ENCODE measurements at places on chromosomes 6 and 20.
A peak's percentile ranks its signal among the peaks of the same experiment; 100 is the strongest.

- no peak for DNase-seq
Measured at GRCh38 chr6:26295691-26296555, 69.1 kb upstream of the BTN3A2 start.

DNA sequence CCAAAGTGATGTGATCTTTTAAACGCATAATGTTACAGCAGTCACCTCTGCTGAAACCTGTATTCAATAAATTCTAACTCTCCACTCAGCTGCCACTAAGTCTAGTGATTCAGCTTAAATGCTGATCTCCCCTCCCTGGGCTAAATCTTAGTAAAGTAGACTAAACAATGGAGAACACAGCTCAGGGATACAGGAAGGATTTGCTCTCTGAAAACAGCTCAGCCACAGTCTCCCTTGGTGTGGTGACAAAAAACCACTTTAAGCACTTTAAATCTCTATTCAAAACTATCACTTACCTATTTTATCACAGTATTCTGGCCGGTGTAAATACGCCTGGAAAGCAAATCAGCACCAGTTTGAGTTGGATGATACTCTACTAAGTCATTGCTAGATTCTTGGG lies 130.6 kb downstream of the RFX6 start:
- DNase-seq = no peak

GRCh38 chr20:34988191-34988540 lies 32.5 kb downstream of the MYH7B start:
- DNase-seq = no peak

- no peak for DNase-seq
Measured at GRCh38 chr20:45067558-45067957, 33.4 kb downstream of the KCNS1 start.

- no peak for DNase-seq
Measured at GRCh38 chr20:51060301-51060700, 37.4 kb upstream of the KCNG1 start.

GRCh38 chr6:36873612-36874442 lies 776 bp downstream of the PPIL1 start:
- DNase-seq = no peak

GRCh38 chr6:156511051-156511450 lies 266.1 kb upstream of the ARID1B start:
- no peak for DNase-seq

- no peak for DNase-seq
Measured at GRCh38 chr6:36290668-36291620, 21.1 kb downstream of the PNPLA1 start.

DNA sequence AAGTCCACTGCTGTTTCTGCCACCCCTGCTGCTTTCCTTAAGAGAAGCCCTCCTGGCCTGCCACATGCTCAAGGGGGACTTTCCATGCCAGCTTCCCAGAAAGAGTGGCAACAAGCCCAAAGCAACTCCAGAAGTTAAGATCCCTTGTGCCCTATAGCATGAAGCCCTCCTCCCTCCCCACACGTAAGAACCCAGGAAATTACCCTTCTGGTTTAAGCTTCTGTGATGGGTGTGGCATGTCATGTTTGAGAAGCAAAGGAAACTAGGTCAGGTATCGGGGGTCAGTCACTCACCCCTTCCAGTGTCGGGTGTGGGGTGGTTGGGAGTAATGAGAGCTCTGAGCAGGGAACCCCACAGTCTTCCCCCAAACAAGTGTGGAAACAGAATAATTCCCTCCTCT lies 196.1 kb downstream of the LRFN2 start:
- DNase-seq = no peak

DNA sequence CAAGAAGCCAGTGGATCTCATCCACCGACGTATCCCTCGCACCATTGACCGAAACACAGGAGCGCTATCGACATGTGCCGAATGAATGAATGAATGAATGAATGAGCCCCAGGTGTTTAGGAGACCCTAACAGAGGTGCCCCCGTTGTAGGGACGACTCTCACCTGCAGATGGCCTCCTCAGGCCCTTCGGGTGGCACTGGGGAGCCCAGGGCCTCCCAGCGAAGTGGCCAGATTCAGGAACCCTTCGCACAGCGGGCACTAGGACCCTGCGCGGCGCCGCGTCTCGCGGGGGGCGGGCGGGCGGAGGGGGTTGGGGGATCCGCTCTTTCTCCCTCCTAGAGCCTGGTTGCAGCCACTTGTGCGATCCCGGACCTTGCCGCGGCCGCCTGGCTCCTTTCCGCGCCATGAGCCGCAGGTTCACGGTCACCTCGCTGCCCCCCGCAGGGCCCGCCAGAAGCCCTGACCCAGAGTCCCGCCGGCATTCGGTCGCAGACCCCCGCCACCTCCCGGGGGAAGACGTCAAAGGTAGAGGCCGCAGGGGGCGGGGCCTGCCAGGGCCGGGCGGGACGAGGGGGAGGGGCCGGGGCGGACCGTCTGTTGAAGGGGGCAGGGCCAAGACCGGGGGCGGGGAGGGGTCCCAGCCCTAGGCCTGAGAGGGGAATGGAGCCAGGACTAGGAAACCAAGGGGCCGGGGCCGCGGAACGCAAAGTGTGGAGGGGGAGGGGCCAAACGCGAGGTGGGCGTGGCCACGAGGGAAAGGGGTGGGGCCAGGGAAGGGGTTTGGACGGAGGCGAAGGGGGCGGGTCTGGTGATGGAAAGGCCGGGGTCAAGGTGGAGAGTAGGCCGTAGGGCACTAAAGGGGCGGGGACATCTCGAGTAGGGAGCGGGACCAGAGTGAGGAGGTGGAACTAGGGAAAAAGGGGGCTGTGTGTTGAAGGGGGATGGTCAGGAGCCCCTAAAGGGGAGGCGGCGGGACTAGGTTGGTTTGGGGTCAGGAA lies 7.4 kb upstream of the SLC12A5 start:
- DNase-seq = no peak

GRCh38 chr20:19986419-19986818 lies 30.7 kb upstream of the NAA20 start:
- no peak for DNase-seq

DNA sequence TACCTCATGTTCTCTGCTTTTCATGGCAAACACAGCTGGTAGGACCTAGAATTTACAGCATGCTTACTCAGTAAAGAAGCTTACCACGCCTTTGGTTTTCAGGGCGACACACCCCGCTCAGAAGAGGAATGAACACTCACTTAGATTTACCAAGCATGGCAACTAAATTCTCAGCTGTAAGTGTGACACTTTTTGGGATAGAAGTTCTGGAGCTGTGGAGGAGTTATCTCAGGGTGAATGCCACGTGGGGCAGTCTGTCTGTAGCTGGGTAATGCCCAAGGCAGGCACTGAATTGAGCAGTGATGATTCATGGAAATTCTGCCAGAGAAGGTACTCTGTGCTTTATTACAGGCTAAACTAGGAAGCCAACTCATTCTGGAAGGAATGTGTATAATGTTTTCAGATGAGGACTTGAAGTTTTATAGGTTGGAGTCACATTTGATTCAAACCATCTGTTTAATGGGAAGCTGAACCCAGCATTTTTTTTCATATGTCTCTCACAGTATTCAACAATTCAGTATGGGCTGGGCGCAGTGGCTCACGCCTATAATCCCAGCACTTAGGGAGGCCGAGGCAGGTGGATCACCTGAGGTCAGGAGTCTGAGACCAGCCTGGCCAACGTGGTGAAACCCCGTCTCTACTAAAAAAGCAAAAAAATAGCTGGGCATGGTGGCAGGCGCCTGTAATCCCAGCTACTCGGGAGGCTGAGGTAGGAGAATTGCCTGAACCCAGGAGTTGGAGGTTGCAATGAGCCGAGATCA lies 3.5 kb upstream of the PRIM2 start:
- DNase-seq = no peak

DNA sequence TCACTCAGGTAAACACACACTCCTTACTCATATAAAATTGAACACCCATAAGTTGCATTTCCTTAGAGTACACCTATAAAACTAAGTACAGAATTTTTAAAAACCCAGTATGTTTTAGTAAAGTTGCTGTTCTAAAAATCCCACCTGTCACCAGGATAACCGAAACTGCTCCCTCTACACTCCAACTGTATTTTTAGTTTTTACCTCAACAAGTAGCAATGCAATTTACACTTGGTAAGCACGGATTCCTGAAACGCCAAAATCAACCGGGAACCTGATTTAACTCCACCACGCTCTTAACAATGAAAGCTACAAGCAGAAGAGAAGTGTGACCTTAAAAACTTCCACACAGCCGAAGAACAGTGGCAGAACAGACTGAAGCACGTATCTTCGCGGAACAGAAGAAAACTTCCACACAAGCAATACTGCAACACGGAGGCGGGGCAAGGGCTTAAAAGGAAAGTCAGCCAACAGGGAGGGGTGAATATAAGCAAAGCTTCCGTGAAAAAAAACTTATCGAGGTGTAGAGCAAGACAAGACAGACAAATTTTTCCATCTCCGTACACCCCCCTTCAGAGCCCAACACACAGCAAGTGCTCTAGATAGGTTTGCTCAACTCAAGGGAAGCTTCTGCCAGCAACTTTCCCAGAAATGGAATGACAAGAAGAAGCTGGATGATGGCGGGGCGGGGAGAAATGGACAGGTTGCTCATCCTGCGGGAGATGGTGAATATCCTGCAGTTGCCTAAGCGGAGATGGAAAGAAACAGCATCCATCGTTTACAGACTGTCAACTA lies 1.4 kb downstream of the STAU1 start:
- peak; percentile 54 for DNase-seq

GRCh38 chr6:161137839-161138542 lies 135.9 kb downstream of the AGPAT4 start:
- DNase-seq = no peak

DNA sequence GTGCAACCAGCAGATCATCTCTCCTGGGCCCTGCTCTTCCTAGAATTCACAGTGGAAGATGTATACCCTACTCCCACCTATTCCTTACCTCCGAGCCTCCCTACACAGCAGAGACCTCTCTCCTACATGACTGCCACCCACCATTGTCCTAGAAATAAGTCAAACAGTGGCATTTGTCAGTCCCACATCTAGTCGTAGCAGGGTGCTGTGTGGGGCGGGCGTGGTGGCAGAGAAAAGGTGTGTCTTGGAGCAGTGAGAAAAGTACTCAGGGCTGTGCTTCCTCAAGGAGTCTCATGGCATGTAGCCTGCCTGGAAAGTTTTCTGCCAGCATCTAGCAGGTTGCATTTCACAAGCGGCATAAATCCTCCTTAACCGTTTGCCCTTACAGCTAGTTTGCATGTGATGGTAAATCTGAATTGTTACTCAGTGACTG lies 59.4 kb upstream of the PTGIS start:
- no peak for DNase-seq

GRCh38 chr20:37990571-37991151 lies 42.6 kb downstream of the TTI1 start:
- DNase-seq = peak; percentile 19

- DNase-seq = peak; percentile 74
Measured at GRCh38 chr6:154606457-154606856, 96.0 kb upstream of the CNKSR3 start.

DNA sequence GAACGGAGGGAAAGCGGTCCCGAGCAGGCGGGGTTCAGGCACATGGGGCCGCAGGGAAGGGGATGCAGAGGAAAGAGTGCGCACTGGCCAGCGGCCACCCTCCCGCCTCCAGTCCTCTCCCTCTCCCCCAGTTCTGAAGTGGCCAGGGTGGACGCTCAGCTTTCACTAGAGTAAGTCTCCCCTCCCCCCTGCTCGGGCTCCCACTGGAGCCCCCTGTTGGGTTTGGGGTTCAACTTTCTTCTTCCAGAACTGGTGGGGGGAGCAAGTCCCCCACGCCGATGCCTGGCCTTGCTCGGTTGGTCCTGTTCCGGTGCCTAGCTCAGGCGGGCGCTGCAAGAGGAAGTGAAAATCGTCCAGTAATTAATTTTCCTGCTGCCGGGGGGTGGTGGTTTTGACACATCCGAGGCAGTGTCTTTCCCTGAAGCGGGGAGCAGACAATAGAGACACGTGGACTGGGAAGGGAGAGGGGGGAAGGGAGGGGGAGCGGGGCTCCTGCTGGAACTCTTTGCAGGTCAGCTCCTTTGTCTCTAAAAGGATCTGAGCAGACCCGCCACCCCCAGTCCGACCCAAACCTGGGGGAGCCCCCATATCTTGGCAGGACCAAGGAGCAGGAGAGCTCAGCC lies 824 bp upstream of the SCRT2 start:
- no peak for DNase-seq

GRCh38 chr6:25637960-25638434 lies 14.0 kb upstream of the SCGN start:
- no peak for DNase-seq

GRCh38 chr6:147154454-147154853 lies 49.8 kb upstream of the STXBP5 start:
- no peak for DNase-seq

DNA sequence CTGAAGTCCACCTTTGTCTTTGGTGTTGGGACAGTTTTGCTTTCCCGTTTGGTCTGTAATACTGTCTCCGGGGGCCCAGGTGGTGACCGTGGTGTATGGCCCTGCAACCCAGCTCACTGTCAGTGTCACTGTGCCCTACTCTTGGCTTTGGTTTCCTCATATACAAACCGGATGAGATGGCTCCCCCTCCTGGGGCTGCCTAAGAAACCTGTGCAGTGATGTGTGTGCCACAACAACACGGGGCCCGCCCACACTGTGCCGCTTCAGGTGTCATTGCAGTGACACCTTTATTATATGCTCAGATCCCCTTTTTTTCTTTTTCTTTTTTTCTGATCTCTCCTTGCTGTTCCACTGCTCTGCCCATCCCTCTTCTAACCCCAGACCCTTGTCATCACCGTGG lies 73.9 kb downstream of the RAMACL start:
- DNase-seq = no peak

DNA sequence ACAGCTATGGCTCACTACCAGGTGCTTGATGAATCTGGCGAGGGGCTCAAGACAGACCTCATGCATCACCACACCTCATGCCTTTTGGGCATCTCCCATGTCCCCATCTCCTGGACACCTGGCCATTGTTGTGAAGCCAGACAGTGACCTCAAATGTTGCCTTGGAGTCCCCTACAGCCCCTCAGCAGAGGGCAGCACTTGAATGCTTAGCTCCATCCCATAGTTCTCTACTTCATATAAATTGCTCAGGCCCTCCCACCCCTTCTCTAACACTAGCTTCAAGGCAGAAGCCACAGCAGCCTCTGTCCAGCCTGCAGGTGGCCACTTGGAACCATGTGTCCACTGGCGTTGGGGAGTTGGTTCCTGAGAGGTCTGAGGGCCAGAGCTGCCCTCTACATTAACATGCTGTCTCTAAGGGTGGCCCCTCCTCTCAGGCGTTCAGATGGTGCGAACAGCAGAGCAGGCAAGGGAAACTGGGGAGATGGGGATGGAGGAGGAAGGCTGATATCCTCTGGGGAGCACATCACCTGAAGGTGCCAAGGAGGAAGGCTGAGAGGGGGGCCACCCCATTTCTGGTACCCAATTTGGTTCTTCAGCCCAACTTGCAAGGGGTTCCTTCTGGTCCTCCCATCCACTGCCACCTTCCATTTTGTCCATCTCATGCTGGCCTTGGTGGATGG lies 31.3 kb downstream of the MOCS1 start:
- DNase-seq = no peak

DNA sequence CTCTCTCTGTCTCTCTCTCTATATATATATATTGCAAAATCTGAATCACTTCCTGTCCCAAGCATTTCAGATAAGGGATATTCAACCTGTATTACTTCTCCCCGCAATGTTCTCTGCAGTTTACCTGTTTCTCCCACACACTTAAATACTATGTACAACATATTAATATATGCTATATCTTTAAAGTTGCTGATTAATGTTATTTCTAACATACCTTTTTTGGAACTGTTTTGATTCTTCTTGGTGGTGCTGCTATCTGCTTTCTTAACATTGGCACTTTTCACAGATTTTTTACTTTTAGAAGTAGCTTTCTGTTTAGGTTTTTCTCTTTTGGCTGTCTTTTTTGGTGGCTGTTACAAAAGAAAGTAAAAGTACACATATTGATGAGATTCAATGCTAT lies 27.2 kb downstream of the DEK start:
- no peak for DNase-seq

- DNase-seq = no peak
Measured at GRCh38 chr20:32028647-32029372, 18.6 kb downstream of the CCM2L start.

All from activated T-cell treated with anti-CD3 and anti-CD28 coated beads for 24 hours (primary cell).